ENCODE measurements at places on chromosomes 7 and 10. TPM values are rescaled to one million over a fixed set of nuclear protein-coding genes. Genes with fewer than 3 reads are reported as not detected.

- DNase-seq, result peak; percentile 57
These were observed 315.0 kb downstream of the PTPRN2 start for GRCh38 chr7:158272509-158273137.

DNA sequence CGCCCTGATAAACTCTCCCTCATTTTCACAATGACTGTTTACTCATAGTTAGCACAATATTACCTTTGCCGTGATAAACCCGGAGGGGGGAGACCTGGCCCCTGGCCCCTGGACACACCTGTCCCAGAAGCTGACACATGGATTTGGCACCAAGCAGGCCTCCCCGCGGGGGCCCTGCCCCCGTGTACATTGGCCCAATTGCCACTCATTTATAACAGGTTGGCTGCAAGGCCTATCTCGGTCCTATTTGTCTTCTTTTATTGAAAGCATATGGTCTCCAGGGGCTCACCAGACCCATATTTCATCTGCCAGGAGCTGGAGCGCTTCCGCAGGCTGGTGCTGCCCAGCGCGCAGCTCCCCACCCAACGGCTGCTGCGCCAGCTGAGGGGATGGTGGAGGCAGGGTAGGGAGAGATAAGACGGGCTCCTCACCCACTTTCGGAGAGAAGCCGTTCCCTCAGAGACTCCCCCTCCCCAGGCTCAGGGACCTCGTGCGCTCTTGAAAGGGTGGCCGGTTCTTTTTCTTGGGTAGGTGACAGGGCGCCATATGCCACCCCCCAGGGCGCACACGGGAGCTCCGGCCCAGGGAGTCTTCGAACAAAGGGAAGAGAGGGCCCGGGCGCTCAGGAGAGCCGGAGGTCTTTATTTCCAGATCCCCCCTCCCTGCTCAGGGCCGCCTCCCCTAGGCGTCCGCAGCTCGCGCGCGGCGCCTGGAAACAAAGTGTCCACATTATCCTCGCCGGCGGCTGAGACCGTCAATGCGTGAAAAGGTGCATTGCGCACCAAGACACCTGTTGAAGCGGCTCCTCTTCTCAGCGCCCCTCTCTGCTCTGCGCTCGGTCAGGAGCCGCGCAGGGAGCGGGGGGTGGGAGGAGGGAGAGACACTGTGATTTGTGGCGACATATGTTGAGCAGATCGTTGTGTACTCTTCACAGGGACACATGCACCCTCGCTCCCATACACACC lies 4.3 kb upstream of the NEUROG3 start:
- DNase-seq, result no peak

GRCh38 chr10:74910976-74911350 lies 84.6 kb downstream of the KAT6B start:
- DNase-seq, result no peak

DNA sequence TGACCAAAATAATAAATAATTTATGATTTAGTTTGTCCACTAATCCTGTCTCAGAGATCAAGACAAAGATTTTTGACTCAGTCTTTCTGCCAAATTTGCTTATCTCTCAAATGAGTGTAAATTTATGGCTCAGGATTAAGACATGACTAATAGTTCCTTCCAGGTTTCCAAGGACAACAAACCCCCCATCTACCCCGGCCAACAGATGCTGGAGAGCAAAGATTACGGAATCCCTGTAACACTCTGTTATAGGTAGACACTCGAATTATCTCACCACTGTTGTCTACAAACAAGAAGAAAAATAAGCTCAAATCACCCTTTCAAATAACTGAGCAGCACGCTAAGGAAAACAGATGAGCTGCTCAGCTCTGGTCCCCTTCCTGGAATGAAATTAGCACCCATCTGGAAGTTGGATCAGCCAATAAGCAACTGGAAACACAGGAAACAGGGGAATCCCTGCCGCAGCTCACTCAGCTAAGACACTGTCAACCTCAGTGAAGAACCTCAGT lies 56.8 kb upstream of the SVIL start:
- DNase-seq, result no peak

GRCh38 chr10:95333997-95334804 lies 43.4 kb upstream of the PDLIM1 start:
- peak; percentile 91 for DNase-seq

- no peak for DNase-seq
These were observed 106.8 kb downstream of the UBE2H start for GRCh38 chr7:129845972-129846327.

DNA sequence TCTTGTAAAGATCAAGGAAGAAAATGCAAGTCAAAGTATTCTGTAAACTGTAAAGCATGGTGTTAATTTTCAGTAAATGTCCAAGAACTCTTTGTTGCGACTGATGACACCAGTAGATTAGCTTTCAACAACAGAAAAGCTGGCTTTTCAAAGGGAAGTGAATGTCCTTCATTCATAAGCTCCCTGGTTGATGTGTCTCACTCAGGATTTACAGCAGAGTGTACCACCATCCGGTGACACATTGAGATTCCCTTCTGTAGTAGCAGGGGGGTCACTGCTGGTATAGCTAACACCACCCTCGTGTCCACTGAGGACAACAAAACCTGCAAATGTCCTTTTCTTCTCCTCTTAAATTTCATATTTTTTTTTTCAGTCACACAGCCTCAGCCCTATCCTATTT lies 253.4 kb downstream of the SORCS1 start:
- no peak for DNase-seq

DNA sequence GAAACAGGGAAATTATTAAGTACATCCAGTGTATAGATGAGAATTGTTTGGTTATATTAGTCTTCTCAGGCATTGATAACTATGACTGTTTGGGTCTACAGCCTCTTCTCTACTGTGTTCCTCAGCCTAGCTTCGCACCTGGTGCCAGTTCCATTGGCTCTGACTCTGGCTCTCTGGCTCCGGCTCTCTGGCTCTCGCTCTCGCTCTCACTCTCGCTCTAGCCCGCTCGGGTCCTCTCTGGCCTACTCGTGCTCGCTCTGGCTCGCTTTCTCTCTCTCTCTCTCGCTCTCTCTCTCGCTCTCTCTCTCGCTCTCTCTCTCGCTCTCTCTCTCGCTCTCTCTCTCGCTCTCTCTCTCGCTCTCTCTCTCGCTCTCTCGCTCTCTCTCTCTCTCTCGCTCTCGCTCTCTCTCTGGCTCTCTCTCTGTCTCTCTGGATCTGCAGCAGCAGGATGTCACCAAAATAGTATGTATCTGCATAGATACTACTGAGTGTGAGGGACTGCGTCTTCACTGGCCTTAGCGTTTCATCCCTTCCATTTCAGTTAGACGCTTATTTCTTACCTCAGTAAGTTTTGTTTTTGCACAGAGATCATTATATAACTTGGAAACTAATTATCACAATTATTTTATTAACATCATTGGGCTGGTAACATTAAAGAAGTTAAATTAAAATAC lies 6.5 kb upstream of the SSBP1 start:
- no peak for DNase-seq

DNA sequence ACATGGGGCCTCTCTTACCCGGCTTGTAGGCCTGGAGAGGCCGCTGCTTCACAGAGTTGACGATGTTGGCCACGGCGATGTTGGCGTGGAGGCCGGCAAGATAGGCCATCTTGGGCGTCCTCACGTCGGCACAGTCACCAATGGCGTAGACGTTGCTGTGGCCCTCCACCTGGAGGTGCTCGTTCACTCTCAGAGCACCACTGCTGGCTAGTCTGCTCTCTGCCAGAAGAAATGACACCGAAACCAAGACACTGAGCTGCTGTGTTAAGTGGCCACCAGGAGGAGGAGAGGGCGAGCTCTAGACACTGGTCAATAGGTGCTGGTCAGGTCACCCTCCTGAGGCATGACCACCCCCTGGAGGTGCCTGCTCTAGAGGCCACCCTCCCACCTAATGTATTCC lies 17.7 kb downstream of the AIFM2 start:
- DNase-seq, result peak; percentile 67

NFKB2 gene
- 21.5 TPM for total RNA-seq

RAB19 gene
- not detected for total RNA-seq

CALHM1 gene
- total RNA-seq, result not detected

TMEM196 gene
- total RNA-seq, result 3.6 TPM

All from posterior vena cava (tissue), 2 donors.